ENCODE measurements at places on chromosomes 1 and 21.

DNA sequence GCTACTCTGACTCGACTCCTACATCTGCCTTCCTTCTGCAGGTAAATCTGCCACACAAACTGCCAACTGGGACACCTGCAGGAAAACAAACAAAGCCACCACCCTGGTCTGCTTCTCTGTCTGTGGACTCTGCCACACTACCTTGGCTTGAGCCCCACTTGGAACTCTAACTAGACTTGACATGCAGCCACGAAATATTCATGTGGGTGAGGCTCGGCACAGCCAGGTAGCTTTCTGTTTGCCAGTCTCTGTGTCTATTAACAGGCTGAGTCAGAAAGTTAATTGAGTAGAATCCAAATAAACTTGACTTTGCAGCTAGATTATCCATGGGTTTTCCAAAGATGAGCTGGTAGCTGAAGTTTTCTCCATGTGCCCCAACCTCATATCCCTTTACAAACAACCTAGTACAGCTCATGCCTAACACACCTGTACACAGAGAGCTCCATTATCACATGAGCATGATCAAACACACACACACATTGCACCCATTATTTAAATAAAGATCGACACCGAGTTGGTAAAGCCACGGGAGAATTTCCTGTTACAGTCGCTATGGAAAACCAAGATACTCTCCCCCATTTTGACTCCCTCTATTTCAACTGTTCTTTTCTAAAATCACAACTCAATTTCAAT is 808 bp downstream of the C1orf116 start:
- DNase-seq = no peak

GRCh38 chr1:77143529-77144121 is 75.6 kb downstream of the PIGK start:
- DNase-seq = peak; percentile 21

GRCh38 chr1:172926070-172926469 is 124.7 kb downstream of the TNFSF18 start:
- no peak for DNase-seq

DNA sequence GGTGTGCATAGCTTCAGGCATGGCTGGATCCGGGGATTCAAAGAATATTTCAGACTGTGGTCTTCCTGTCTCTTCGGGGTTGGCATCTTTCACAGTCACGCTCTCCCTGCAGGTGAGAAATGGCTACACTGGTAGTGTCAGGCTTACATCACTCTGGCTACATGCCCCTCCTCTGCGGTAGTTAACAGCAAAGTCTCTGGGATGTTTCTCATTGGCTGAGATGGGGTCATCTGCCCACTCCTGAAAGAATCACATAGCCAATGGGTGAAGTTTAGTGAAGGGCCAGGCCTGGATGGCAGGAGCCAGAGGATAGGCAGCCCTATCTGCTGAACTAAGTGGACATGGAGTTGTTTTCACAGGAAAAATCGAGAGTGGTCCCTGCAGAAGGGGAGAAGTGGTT is 356.5 kb downstream of the MATN1 start:
- DNase-seq = no peak

GRCh38 chr1:218436997-218437396 is 91.9 kb downstream of the TGFB2 start:
- DNase-seq = no peak

GRCh38 chr1:206496131-206496793 is 11.1 kb upstream of the RASSF5 start:
- no peak for DNase-seq

- no peak for DNase-seq
These were observed 28.6 kb upstream of the PARP1 start for GRCh38 chr1:226436472-226436854.

DNA sequence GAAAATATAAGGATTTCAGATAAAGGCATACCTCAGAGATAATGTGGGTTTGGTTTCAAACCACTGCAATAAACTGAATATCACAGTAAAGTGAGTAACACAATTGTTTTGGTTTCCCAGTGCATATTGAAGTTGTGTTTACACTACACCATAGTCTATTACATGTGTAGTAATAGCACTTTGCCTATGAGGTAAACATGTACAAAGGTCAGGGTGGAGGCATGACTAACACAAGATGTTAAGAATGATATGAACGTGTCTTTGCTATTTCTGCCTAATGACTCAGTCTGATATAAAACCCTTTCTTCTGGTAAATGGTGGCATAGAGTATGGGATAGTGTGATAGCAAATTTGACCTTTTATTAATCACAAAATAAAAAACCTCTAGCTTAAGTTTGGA is 621.5 kb upstream of the ADGRL2 start:
- no peak for DNase-seq
